ENCODE measurements at places on chromosomes 7 and 10. TPM values are rescaled to one million over a fixed set of nuclear protein-coding genes. Genes with fewer than 3 reads are reported as not detected.

- H3K27me3 ChIP-seq: peaks cover 91% of the 10 kb centered on the region
- no peaks in the 10 kb centered on the region for H3K4me1 ChIP-seq
- no peak overlapping the region for H3K4me3 ChIP-seq
- no peaks in the 10 kb centered on the region for H3K36me3 ChIP-seq
- no peak for DNase-seq
These were observed 275.9 kb upstream of the NFE2L3 start for GRCh38 chr7:25876092-25876491.

- H3K4me1 ChIP-seq: peaks cover 14% of the 10 kb centered on the region
- no peaks in the 10 kb centered on the region for H3K27me3 ChIP-seq
These were observed 468.1 kb upstream of the NRP1 start for GRCh38 chr10:33802566-33802965.

DNA sequence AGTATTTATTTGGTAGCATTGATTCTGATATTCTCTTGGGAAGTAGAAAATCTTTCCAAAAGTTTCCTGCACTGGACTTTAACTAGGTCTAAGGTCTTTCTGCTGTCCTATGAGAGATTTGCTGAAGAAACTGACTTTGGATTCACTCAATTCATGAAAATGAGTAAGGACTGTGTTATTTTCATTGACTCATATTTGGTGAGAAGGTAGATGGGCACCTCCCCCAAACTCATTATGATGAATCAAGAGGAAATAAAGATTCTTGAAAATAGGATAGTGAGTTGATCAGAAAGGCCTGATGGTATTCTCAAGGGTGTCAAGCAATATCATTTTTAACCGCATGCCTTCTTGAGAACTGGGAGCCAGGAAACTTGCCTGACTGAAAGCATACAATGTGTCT lies 110.3 kb downstream of the RNF133 start:
- H3K36me3 ChIP-seq: no peaks in the 10 kb centered on the region
- no peak overlapping the region for H3K4me3 ChIP-seq
- H3K4me1 ChIP-seq: no peaks in the 10 kb centered on the region
- no peaks in the 10 kb centered on the region for H3K27me3 ChIP-seq
- H3K27ac ChIP-seq: no peak overlapping the region
- DNase-seq: no peak

- DNase-seq: no peak
- H3K4me3 ChIP-seq: no peak overlapping the region
- H3K4me1 ChIP-seq: peaks cover 8% of the 10 kb centered on the region
- H3K27me3 ChIP-seq: no peaks in the 10 kb centered on the region
These were observed 82.8 kb upstream of the NPY start for GRCh38 chr7:24201226-24201625.

GRCh38 chr7:25218191-25218590 lies 10.1 kb downstream of the NPVF start:
- peaks cover 7% of the 10 kb centered on the region for H3K4me1 ChIP-seq
- peaks cover 5% of the 10 kb centered on the region for H3K27me3 ChIP-seq
- no peak overlapping the region for H3K27ac ChIP-seq
- H3K4me3 ChIP-seq: no peak overlapping the region
- no peak for DNase-seq
- no peaks in the 10 kb centered on the region for H3K36me3 ChIP-seq

Gene ERVW-1
- total RNA-seq: not detected

Gene NPC1L1
- 0.18 TPM for total RNA-seq

Gene CYP2C9
- not detected for total RNA-seq
